T-cell (primary cell): ENCODE measurements at places on chromosomes 4 and X. TPM values are rescaled to one million over a fixed set of nuclear protein-coding genes. Genes with fewer than 3 reads are reported as not detected.

DNA sequence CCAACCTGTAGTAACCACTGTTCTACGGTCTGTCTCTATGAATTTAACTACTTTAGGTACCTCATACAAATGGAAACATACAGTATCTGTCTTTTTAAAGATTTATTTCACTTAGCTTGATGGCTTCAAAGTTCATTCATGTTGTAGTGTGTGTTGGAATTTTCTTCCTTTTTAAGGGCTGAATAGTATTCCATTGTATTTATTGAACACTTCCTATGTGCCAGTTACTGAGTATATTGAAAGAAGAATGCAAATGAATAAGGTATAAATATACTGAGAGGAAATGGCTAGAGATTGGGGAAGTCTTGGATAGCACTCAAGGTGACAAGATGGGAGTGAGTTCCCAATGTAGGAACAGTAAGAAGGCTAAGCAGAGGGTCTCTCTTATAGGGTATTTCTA is 17.3 kb downstream of the TBC1D19 start:
- no peaks in the 10 kb centered on the region for H3K4me1 ChIP-seq
- no peak overlapping the region for H3K4me3 ChIP-seq
- H3K27ac ChIP-seq, result no peak overlapping the region
- no peaks in the 10 kb centered on the region for H3K27me3 ChIP-seq

DNA sequence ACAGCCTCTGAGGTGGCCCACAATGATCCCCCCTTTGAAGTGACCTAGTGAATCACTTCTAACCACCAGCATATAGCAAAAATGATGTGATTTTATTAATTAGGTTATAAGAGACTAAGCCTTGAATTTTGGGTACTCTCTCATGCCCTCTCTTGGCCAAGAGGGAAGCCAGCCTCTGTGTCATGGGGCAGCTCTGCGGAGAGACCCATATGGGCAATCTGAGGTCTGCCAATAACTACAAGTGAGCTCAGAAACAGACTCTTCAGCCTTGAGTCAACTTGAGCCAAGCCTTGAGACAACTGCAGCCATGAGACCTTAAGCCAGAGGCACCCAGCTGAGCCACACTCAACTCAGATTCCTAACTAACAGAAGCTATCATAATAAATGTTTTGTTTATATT is 45.7 kb downstream of the MANBA start:
- DNase-seq, result no peak
- no peak overlapping the region for H3K4me3 ChIP-seq
- no peaks in the 10 kb centered on the region for H3K36me3 ChIP-seq
- H3K27me3 ChIP-seq, result no peaks in the 10 kb centered on the region

DNA sequence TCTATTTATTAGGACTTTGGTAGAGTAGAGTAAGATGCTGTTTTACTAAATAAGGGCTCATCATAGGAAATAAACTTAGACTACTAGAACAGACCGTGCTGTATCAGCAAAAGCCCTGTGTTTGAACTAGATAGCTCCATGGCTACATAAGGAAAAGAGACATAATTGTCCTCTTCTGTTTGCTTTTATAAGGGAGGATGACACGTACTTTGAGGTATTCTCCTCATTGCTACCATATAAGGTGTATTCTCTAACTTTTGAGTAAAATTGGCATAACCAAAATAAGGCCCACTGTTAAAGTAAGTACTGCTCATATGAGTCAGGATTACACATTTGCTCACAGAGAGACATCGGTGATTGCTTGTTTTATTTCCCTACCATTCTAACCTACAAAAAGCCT is 64.3 kb downstream of the PDLIM5 start:
- no peaks in the 10 kb centered on the region for H3K4me1 ChIP-seq
- H3K27me3 ChIP-seq, result no peaks in the 10 kb centered on the region
- no peak for DNase-seq
- H3K27ac ChIP-seq, result no peak overlapping the region
- no peak overlapping the region for H3K4me3 ChIP-seq
- H3K36me3 ChIP-seq, result no peaks in the 10 kb centered on the region

DNA sequence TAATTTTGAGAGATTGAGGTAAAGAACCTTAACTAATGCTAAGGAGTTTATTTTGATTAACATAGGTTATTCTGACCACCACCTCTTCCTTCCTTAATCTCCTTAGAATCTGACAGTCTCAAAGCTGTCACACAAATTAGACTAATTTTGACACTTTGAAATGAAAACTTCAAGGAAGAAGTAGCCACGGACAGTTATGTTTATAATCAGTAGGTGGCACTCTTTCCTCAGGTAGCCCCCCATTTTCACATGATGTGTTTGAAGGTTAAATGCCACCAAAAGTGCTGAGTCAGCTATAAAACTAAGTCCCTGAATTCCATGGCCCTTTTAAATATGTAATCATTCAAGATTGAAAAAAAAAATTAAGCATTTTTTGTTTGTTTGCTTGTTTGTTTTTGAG is 22.4 kb downstream of the TMEM33 start:
- no peaks in the 10 kb centered on the region for H3K4me1 ChIP-seq
- no peak overlapping the region for H3K4me3 ChIP-seq
- H3K27me3 ChIP-seq, result no peaks in the 10 kb centered on the region
- H3K36me3 ChIP-seq, result peaks cover 15% of the 10 kb centered on the region

- DNase-seq, result no peak
- H3K36me3 ChIP-seq, result no peaks in the 10 kb centered on the region
- no peak overlapping the region for H3K27ac ChIP-seq
- H3K27me3 ChIP-seq, result no peaks in the 10 kb centered on the region
These were observed 134.2 kb upstream of the NEIL3 start for GRCh38 chr4:177175473-177175872.

DNA sequence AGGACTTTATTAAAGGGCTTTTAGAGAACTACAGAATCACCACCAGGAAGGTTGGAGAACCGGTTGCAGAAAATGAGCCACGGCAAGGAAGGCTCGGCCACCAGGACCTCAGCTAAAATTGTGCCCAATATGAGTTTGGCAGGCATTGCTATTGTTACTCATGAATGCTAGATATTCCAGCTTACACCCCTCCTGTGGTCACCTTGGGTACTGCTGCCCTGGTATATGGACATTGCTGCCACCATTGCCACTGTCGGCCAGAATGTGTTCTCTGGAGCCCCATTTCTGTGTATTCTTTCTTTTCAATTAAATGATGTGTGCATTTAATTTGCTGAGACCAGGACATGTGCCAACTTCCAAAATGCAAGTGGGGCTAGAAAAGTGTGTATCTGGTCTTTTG is 626.7 kb upstream of the BOD1L1 start:
- H3K36me3 ChIP-seq, result no peaks in the 10 kb centered on the region
- no peaks in the 10 kb centered on the region for H3K4me1 ChIP-seq
- no peak for DNase-seq
- H3K4me3 ChIP-seq, result no peak overlapping the region
- H3K27me3 ChIP-seq, result no peaks in the 10 kb centered on the region
- H3K27ac ChIP-seq, result no peak overlapping the region

- H3K4me1 ChIP-seq, result no peaks in the 10 kb centered on the region
- no peak overlapping the region for H3K4me3 ChIP-seq
- no peaks in the 10 kb centered on the region for H3K36me3 ChIP-seq
- no peaks in the 10 kb centered on the region for H3K27me3 ChIP-seq
- no peak overlapping the region for H3K27ac ChIP-seq
These were observed 70.9 kb downstream of the EPHA5 start for GRCh38 chr4:65599340-65599739.

DNA sequence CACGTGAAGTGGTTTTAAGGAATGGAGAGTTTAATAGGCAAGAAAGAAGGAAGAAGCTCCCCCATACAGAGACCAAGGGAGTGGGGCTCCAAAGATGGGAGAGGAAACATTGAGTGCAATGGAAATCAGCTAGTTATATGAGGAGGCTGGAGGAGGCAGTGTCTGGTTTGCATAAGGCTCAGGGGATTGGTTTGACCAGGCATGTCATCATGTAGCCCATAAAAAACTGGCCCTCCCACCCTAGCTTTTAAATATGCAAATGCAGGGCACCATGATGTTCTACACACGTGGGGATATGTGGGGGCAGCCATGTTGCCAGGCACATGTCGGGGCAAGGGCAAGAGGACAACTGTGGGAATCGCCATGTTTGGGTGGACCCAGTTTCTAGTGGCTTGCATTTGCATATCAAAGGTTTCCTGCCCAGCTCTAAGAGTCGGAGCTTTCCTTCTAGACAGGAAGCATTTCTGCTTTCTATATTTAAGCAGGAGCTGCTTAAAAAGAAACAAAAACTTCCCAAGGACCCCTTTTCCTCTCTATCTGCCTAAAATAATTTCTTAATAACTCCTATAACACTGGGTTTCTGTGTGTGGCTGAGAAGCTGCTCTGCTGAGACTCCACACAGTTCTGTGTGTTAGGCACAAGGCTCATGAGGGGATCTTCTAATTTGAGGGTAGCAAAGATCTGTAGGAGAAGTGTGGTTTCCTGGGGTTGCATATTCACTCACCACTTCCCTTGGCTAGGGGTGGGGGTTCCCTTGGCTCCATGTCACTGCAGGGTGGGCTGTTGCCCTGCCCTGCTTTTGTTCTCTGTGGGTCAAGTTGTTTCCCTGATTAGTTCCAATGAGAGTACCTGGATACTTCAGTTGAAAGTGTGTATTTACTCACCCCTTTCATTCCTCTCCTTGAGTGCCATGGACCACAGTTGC is 113.5 kb downstream of the VSIG4 start:
- peak overlapping the region; percentile 11 for H3K4me3 ChIP-seq
- H3K27me3 ChIP-seq, result no peaks in the 10 kb centered on the region
- DNase-seq, result peak; percentile 21
- peak overlapping the region; percentile 54 for H3K27ac ChIP-seq
- H3K36me3 ChIP-seq, result no peaks in the 10 kb centered on the region

DNA sequence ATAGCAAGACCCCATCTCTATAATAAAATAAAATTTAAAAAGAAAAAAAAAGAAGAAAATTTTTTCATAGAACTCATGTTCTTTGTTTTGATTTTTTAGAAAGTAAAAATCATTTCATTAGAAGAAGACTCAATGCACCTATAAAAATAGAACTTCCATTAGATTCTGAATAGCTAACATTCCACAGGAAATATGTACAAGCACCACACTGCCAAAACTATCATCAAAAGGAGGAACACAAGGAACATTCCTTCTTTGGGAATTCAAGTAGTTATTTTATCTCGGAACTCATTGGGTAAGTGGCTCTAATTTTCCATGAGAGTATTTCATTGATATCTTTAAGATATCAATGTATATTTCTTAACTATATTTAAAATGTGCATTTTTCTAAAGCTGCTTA is 157.6 kb downstream of the CAMK2D start:
- H3K27ac ChIP-seq, result no peak overlapping the region
- H3K36me3 ChIP-seq, result no peaks in the 10 kb centered on the region
- no peaks in the 10 kb centered on the region for H3K4me1 ChIP-seq
- no peak overlapping the region for H3K4me3 ChIP-seq
- no peaks in the 10 kb centered on the region for H3K27me3 ChIP-seq
- no peak for DNase-seq

- no peaks in the 10 kb centered on the region for H3K27me3 ChIP-seq
- H3K4me3 ChIP-seq, result no peak overlapping the region
- no peak overlapping the region for H3K27ac ChIP-seq
- no peaks in the 10 kb centered on the region for H3K36me3 ChIP-seq
- no peak for DNase-seq
These were observed 298.3 kb downstream of the IL1RAPL2 start for GRCh38 chrX:104864296-104864695.

GRCh38 chr4:14196131-14196530 is 568.6 kb upstream of the BOD1L1 start:
- H3K4me3 ChIP-seq, result no peak overlapping the region
- DNase-seq, result no peak
- H3K27ac ChIP-seq, result no peak overlapping the region
- H3K36me3 ChIP-seq, result no peaks in the 10 kb centered on the region

DNA sequence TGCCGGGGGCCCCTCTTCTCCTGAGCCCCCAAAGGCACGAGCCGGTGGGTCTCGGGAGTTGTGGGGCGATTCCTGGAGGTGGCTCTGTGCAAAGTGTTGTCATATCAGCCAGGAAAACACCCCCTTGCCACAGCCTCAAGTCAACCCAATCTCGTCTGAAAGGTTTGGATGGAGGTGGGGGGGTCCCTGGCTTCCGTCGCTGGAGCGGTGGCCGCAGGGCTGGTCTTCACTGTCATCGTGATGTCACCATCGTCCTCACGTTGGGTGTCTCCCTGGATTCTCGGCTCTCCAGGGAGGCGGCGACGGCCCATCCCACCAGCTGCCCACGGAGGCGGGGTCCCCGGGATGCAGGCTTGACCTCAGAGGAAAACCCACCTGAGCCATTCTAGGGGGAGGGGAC is 38.3 kb upstream of the PPP2R3B start:
- no peak for DNase-seq
- peaks cover 54% of the 10 kb centered on the region for H3K27me3 ChIP-seq
- no peaks in the 10 kb centered on the region for H3K36me3 ChIP-seq
- H3K4me3 ChIP-seq, result no peak overlapping the region

- H3K27me3 ChIP-seq, result peaks cover 4% of the 10 kb centered on the region
- no peak for DNase-seq
These were observed 92.5 kb downstream of the FBXO8 start for GRCh38 chr4:174190832-174191500.

DNA sequence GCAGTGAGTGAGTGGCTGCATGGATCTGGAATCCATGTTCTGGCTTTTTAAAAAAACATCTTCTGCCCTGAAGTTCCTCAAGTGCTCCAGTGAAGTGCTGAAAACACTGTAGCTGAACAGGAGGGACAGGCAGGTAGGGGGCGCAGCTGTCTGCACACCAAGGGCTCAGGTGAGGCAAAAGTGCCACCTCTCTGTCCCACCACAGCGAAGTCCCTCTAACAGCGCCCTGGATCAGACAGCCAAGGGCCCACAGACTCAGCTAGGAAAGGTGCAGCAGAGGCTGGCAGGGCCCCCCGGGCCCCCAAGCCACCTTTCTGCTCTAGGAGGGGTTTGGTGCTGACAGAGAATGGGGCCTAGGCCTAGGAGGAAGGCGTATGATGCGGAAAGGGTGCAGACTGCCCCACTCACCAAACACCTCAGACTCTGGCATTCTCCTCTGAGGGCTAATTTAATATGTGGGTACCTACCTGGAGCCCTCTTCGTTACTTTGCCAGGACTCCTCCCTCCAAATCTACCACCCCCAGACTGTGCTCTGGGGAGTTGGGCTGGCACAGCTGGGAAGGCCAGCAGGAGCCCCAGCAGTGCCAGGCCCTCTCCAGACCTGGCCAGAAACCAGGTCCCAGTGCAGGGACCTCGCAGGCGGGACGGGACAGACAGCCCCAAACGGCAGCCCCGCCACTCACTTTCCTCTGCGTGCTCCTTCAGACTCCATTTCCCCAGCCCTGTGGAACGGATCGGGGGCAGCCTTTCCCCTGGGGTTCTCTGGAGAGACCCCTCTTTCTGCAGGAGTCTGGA is 73.7 kb downstream of the ENPP6 start:
- no peak overlapping the region for H3K27ac ChIP-seq
- H3K4me1 ChIP-seq, result no peaks in the 10 kb centered on the region
- DNase-seq, result no peak
- H3K36me3 ChIP-seq, result no peaks in the 10 kb centered on the region

DNA sequence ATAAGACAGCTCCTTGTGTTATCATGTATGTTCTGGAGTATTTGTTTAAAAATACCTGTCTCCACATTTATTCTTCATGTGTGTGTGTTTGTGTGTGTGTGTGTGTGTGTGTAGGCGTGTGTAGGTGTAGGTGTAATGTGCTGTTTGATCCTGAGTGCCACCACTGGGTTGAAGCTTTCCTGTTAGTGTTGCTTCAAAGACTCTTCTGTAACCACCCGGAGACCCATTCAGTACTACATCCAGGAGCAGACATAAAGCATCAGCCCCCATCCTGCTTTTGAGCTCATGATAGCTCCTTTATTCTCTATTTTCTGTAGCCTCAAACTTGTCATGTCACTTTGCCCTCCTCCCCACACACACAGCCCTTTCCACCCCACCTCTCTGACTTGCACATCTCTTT is 3.0 kb upstream of the ZDHHC9 start:
- H3K27me3 ChIP-seq, result no peaks in the 10 kb centered on the region
- peaks cover 4% of the 10 kb centered on the region for H3K4me1 ChIP-seq
- no peak overlapping the region for H3K4me3 ChIP-seq
- no peak overlapping the region for H3K27ac ChIP-seq

MGAT4D gene
- total RNA-seq, result not detected

LDB2 gene
- total RNA-seq, result not detected

LRCH2 gene
- not detected for total RNA-seq

ARHGAP36 gene
- not detected for total RNA-seq

SCARB2 gene
- total RNA-seq, result 23.2 TPM

USP17L13 gene
- total RNA-seq, result not detected

FRMD7 gene
- total RNA-seq, result not detected
